ENCODE measurements at places on chromosomes 11 and 22. TPM values are rescaled to one million over a fixed set of nuclear protein-coding genes. Genes with fewer than 3 reads are reported as not detected.

DNA sequence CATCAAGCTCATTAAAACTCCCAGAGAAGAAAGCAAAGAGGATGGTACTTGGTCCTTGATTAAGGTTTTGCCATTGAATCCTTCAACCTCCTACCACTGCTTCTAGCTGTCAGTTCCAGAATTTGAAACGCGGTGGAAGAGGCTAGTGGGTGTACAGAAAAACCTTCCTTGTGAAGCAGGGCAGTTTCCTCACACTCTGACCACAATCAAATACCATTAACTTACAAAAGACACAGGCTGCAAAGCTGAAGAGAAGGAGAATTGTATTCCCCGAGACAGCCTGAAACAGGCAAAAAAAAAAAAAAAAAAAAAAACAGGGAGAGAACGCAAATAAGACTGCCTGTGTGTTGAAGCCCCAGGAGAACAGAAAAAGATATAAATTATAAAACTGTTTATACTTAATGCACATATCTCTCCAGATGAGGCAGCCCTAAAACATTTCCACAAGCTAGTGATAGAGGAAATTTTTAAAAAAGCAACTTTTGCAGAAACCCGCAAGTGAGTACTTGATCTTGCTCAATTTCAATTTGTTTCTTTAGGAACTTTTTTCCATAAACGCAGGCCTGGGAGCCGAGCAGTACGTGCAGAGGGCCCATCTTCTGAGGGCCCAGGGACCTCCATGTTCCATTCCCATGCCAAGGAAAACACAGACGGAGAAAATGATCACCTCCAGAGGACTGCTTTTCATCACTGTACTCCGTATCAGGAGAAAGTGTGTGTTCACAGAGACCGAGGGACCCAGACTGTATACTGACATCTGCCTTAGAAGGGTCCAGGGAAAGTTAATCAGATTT lies 218.7 kb upstream of the BLID start:
- no peak for DNase-seq

GRCh38 chr11:123061403-123062157 lies at the start of gene HSPA8:
TSS of gene HSPA8 (minus strand) at chr11:123062136. CDS start at chr11:123061324, 812 bp downstream.
- peak; percentile 91 for DNase-seq

- no peak for DNase-seq
These were observed 47.6 kb downstream of the NECTIN1 start for GRCh38 chr11:119681361-119681910.

DNA sequence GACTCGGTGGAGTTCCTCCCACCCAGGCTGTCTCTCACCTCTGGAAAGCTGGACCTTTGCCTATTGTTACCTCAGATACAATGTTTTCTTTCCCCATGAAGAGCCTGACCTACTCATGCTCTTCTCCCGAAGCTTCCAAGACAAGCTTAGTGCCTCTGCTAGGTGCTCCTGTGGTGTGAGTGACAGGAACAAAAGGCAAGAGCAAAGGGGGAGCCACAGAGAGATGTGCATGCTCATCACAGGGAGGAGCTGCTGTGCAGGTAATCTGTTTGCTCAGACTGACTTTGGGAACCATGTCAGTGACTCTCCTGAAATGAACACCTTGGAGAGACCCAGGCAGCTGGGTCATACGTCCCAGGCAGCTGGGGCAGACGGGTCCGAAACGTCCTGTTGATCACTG lies 53.6 kb upstream of the VSTM5 start:
- DNase-seq, result no peak

GRCh38 chr11:46855167-46855566 lies 9.1 kb upstream of the CKAP5 start:
- DNase-seq, result no peak

GRCh38 chr11:64207256-64208085 lies 950 bp downstream of the FERMT3 start:
- DNase-seq, result peak; percentile 87

Gene RAPSN
- 58.7 TPM for total RNA-seq

Data from psoas muscle (tissue), 8 donors.